ENCODE measurements at places on chromosomes 13 and 19. TPM values are rescaled to one million over a fixed set of nuclear protein-coding genes. Genes with fewer than 3 reads are reported as not detected.

ZNF525 gene
- 25.6 TPM for total RNA-seq

ZIC2 gene
- not detected for total RNA-seq

GNG8 gene
- total RNA-seq: not detected

SLC25A41 gene
- total RNA-seq: not detected

GIPC3 gene
- 0.19 TPM for total RNA-seq

NAPSA gene
- total RNA-seq: not detected

LAIR1 gene
- 15.3 TPM for total RNA-seq

OR7D2 gene
- not detected for total RNA-seq

CADM4 gene
- not detected for total RNA-seq

LYPD5 gene
- not detected for total RNA-seq

METTL21C gene
- not detected for total RNA-seq

KIR3DL2 gene
- 1.00 TPM for total RNA-seq

LGALS14 gene
- total RNA-seq: not detected

ZNF274 gene
- 58.9 TPM for total RNA-seq

KCNK6 gene
- 3.3 TPM for total RNA-seq

ATXN8OS gene
- total RNA-seq: not detected

CYP2A7 gene
- not detected for total RNA-seq

MEDAG gene
- total RNA-seq: not detected

APOC1 gene
- not detected for total RNA-seq

ZNF888 gene
- total RNA-seq: 4.5 TPM

KLK5 gene
- not detected for total RNA-seq

KLHL1 gene
- total RNA-seq: not detected

ZFP82 gene
- total RNA-seq: 5.3 TPM

ATP4A gene
- total RNA-seq: not detected

GIPR gene
- 10.7 TPM for total RNA-seq

ATP4B gene
- total RNA-seq: not detected

LILRB4 gene
- not detected for total RNA-seq

IGFL2 gene
- not detected for total RNA-seq
